Fibroblast of the conjunctiva (primary cell): ENCODE measurements at places on chromosomes 1 and 21.
A peak's percentile ranks its signal among the peaks of the same experiment; 100 is the strongest.

DNA sequence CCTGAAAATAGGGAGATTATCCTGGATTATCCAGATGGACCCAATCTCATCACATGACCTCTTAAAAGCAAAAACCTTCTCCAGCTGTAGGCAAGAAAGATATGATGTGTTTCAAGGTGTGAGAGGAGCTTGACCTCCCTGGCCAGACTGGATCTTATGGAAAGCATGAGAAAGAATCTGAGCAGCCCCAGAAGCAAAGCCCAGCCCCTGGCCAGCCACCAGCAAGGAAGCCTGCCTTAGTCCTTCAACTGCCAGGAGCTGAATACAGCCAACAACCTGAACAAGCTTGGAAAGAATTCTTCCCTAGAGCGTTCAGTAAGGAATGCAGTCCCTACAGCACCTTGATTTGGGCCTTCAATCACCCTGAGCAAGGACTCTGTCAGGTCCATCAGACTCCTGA is 375.0 kb upstream of the CHRM3 start:
- DNase-seq, result no peak

GRCh38 chr1:54272134-54272533 is 72.2 kb downstream of the MRPL37 start:
- DNase-seq, result no peak

DNA sequence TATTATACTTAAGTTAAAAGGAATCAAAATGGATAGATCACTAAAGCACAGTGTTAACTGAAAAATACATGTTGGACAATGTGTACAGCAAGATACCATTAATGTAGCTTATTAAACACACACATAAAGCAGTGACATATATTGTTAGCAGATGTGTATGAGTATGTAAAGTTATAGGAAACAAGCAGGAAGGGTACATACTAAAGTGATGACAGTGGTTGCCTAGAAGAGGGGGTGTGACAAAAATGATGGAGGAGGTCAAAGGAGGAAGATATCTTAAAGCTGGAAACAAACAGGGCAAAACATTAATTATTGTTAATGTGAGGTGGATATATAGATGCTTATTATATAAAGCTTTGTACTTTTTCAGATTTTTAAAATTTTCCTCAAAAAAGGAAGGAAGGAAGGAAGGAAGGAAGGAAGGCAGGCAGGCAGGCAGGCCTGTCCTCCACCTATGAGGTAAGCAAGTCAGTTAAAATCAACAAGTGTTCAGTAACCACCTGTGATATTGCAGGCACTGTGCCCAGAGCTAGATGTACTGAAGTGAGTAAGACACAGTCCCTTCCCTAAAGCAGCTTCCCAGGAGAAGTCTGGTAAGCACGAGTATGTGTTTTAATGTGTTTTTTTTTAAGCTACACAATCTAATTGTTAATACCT is 252.9 kb upstream of the NR5A2 start:
- DNase-seq, result no peak

- DNase-seq, result no peak
These were observed 5.8 kb downstream of the FALEC start for GRCh38 chr1:150521196-150521968.

- peak; percentile 61 for DNase-seq
These were observed 37.7 kb upstream of the KCNJ15 start for GRCh38 chr21:38219049-38219628.
